ENCODE measurements at places on chromosomes 12 and 14. TPM values are rescaled to one million over a fixed set of nuclear protein-coding genes. Genes with fewer than 3 reads are reported as not detected.
A peak's percentile ranks its signal among the peaks of the same experiment; 100 is the strongest.

DNA sequence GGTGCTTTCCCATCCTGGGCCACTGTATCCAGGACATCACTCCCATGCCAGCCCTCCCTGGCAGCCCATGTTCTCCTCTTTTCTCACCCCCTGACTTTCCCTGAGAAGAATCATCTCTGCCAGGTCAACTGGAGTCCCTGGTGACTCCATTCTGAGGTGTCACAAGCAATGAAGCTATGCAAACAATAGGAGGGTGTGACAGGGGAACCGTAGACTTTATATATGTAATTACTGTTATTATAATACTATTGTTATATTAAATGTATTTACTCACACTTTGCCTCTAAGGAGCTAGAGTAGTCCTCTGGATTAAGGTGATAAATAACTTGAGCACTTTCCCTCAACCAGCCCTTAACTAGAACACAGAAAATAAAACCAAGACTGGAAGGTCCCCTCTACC lies 9.2 kb downstream of the ZNF219 start:
- peak overlapping the region; percentile 53 for H3K27ac ChIP-seq
- peaks cover 4% of the 10 kb centered on the region for H3K4me1 ChIP-seq
- no peak overlapping the region for H3K4me3 ChIP-seq

DNA sequence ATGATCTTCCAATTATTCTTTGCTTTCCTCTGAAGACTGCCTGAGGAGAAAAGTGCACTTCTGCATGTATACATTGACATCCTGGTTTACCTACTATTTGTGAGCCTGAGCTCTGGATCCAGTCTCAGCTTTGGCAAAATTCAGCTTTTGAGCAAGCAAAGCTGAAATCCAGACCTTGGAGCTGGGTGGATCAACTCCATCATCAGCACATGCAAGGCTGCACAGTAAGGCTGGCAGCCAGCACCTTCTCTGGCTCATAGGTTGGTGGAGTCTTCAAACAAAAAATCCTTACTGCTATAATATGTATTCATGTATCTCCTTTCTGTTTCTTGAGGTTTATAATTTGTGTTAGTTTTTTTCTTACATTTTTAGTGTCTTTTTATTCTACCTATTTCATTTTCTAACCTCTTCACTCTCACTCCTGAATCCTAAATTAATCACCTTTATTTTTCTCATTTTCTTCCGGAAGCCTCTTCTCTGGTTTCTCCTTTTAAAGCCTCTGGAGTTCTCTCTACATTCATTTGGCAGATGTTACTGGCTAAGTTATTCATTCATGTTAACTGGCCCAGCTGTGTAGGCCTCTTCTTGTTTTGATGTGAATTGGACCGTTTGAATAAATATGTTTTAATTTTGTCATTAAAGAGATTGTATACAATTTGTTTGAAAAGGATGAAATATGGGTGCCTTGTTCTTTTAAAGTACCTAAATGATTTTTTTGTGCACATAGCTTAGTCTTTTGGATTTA lies 224.8 kb downstream of the DACT1 start:
- DNase-seq: no peak
- no peaks in the 10 kb centered on the region for H3K27me3 ChIP-seq
- no peaks in the 10 kb centered on the region for H3K4me1 ChIP-seq
- H3K36me3 ChIP-seq: no peaks in the 10 kb centered on the region
- H3K4me3 ChIP-seq: no peak overlapping the region

GRCh38 chr14:44149597-44149996 lies 357.5 kb downstream of the FSCB start:
- no peak overlapping the region for H3K27ac ChIP-seq
- H3K36me3 ChIP-seq: no peaks in the 10 kb centered on the region
- no peak for DNase-seq
- H3K4me1 ChIP-seq: no peaks in the 10 kb centered on the region

DNA sequence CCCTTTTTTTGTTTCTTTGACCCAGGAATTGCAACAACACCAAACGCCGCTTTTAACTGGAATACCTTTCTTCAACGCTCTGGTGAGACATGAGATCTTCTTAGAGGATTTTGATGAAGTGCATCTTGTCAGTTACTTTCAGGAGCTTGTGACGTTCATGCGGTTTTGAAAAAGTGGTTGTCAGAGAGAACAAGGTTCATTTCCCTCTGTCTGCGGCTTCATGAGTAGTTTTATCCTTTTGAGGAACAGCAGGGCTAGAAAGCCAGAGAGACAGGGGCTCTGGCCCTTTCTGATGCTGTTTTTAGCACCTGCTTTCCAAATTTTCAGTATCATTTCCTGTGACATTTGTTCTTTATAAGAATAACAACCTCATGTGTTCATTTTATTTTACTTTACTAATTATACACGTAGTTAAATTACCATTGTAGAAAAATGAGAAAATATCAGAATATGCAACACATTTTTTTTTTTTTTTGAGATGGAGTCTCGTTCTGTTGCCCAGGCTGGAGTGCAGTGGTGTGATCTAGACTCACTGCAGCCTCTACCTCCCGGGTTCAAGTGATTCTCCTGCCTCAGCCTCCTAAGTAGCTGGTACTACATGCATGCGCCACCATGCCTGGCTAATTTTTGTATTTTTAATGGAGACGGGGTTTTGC lies 61.8 kb downstream of the GLT1D1 start:
- H3K4me1 ChIP-seq: no peaks in the 10 kb centered on the region
- no peak overlapping the region for H3K27ac ChIP-seq
- DNase-seq: no peak
- H3K36me3 ChIP-seq: no peaks in the 10 kb centered on the region
- no peaks in the 10 kb centered on the region for H3K27me3 ChIP-seq

LRIG3 gene
- total RNA-seq: 79.9 TPM

GRCh38 chr12:34021071-34021470 lies 1.2 kb upstream of the ALG10 start:
- no peak for DNase-seq
- no peaks in the 10 kb centered on the region for H3K27me3 ChIP-seq
- H3K27ac ChIP-seq: no peak overlapping the region
- H3K36me3 ChIP-seq: no peaks in the 10 kb centered on the region

- no peak overlapping the region for H3K4me3 ChIP-seq
- H3K27ac ChIP-seq: no peak overlapping the region
- H3K27me3 ChIP-seq: no peaks in the 10 kb centered on the region
- no peaks in the 10 kb centered on the region for H3K36me3 ChIP-seq
Observed at GRCh38 chr12:84862186-84862585, 50.4 kb downstream of the SLC6A15 start.

DNA sequence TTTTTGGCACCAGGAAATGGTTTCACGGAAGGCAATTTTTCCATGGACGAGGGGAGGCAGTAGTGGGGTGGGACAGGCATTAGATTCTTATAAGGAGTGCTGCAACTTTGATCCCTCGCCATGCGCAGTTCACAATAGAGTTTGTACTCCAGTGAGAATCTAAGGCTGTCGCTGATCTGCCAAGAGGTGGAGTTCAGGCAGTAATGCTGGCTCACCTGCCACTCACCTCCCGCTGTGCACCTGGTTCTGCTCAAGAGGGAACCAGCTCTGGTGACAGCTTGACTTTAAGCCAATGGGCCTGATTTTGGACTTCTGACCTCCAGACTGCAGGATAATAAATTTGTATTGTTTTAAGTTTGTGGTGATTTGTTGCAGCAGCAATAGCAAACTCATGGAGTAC lies 80.8 kb upstream of the TTC7B start:
- no peaks in the 10 kb centered on the region for H3K36me3 ChIP-seq
- no peak overlapping the region for H3K27ac ChIP-seq
- no peak overlapping the region for H3K4me3 ChIP-seq
- H3K27me3 ChIP-seq: no peaks in the 10 kb centered on the region
- DNase-seq: no peak

- no peak for DNase-seq
- no peaks in the 10 kb centered on the region for H3K4me1 ChIP-seq
- no peak overlapping the region for H3K4me3 ChIP-seq
- no peaks in the 10 kb centered on the region for H3K36me3 ChIP-seq
- no peak overlapping the region for H3K27ac ChIP-seq
Observed at GRCh38 chr12:117863002-117863709, 105.6 kb downstream of the KSR2 start.
